ENCODE measurements at places on chromosomes 4 and X.

DNA sequence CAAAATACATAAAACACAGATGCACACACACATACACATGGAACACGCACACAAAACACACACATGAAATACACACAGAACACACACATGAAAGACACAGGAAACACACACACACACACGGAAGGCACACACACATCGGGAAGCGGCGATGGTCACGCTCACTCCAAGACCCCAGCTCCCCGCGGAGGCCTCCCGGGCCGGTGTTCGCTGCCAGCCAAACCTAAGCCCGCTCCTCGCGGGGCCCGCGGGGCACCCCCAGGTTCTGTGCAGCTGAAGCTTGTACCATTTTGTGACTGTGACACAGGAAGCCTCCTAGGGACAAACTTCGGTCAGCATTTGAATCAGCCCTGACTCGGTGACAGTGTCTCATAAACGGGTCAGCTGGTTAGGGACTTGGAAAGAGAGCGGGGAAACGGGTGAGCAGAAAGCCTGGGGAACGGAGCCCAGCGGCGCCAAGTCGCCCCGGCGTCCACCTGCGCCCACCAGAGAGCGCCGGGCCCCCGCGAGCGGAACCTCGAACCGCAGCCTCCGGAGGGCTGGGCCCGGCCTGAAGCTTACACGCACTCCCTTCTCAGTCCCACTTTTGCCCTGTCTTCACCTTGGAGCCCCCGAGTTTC is 32.1 kb downstream of the F11 start:
- no peak for DNase-seq

GRCh38 chr4:20916106-20916505 is 215.8 kb downstream of the PACRGL start:
- peak; percentile 45 for DNase-seq

GRCh38 chrX:40539214-40540142 is 41.3 kb upstream of the ATP6AP2 start:
- peak; percentile 68 for DNase-seq

- DNase-seq = no peak
Measured at GRCh38 chr4:172517391-172517790, 651.2 kb upstream of the GALNT7 start.

DNA sequence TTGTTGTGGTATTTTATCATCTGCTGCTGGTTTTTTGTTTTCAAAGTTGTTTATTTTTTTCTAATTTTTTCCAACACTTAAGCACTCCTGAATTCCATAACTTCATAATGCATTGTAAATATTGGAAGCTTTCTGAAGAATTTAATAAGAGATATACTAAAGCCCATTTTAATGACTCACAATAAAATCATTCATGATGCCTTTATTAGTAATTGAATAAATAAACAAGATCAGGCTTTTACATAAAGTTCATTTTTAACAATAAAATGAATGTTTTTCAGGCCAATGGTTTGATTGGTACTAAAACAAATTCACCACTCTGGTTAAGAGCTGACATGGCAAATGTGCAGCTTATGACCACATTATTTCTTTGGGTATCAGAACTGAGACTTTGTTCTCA is 408.2 kb upstream of the SMIM31 start:
- no peak for DNase-seq

- DNase-seq = no peak
Measured at GRCh38 chr4:147192679-147193078, 247.0 kb upstream of the TTC29 start.

DNA sequence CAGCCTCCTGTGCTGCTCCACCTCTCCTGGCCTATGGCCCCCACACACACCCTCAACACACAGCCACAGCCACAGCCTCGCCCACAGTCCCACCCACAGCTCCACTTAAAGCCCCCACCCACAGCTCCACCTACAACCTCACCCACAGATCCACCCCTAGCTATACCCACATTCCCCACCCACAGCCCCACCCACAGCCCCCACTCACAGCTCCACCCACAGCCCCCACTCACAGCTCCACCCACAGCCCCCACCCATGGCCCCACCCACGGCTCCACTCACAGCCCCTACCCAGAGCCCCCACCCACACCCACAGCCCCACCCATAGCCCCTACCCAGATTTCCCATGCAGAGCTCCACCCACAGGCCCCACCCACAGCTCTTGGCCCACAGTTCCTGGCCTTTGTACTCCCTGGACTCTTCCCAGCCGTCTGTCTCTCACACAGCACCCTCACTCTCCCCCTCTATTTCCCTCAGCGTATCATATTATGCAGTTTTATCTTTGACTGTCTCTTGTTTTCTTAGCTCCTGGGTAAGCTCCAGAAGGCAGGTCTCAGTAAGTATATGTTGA is 322.5 kb downstream of the EVC2 start:
- DNase-seq = no peak

- DNase-seq = no peak
Measured at GRCh38 chr4:33948921-33949320, 2295.4 kb downstream of the ARAP2 start.

DNA sequence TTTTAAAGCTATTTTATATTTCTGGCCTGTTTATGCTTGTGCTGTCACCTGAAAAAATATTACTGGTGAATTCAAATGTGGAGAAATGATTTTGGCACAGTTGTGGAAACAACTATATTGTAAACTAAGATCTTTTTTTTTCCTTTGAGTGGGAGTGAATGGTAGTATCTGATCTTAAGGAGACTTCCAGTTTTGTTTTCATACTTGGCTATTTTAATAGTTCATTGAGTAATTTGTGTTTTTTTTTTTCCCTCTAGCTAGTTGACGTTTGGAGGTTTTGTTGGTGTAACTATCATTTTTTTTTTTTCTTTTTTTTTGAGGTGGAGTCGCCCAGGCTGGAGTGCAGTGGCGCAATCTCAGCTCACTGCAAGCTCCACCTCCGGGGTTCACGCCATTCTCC is 10.5 kb downstream of the STAG2 start:
- DNase-seq = no peak

GRCh38 chr4:103842637-103843239 is 123.0 kb upstream of the TACR3 start:
- no peak for DNase-seq

GRCh38 chrX:154981116-154981411 is 41.5 kb downstream of the F8 start:
- DNase-seq = no peak

DNA sequence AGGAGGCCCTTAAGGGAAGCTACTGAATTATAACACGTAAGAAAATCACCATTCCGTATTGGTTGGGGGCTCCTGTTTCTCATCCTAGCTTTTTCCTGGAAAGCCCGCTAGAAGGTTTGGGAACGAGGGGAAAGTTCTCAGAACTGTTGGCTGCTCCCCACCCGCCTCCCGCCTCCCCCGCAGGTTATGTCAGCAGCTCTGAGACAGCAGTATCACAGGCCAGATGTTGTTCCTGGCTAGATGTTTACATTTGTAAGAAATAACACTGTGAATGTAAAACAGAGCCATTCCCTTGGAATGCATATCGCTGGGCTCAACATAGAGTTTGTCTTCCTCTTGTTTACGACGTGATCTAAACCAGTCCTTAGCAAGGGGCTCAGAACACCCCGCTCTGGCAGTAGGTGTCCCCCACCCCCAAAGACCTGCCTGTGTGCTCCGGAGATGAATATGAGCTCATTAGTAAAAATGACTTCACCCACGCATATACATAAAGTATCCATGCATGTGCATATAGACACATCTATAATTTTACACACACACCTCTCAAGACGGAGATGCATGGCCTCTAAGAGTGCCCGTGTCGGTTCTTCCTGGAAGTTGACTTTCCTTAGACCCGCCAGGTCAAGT is 6.9 kb upstream of the MSANTD1 start:
- no peak for DNase-seq

GRCh38 chrX:2536141-2536540 is 35.4 kb upstream of the DHRSX start:
- no peak for DNase-seq

DNA sequence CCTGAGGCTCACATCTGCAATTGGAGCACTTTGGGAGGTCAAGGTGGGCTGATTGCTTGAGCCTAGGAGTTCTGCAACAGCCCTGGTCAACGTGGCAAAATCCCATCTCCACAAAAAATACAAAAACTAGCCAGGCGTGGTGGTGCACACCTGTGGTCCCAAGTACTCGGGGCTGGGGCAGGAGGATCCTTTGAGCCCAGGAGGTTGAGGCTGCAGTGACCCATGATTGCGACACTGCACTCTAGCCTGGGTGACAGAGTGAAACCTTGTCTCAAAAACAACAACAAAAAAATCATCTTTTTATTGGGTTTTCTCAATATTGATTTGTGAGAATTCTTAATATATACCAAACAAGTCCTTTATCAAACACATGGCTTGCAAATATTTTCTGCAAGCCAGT is 64.9 kb downstream of the ANKRD17 start:
- no peak for DNase-seq

DNA sequence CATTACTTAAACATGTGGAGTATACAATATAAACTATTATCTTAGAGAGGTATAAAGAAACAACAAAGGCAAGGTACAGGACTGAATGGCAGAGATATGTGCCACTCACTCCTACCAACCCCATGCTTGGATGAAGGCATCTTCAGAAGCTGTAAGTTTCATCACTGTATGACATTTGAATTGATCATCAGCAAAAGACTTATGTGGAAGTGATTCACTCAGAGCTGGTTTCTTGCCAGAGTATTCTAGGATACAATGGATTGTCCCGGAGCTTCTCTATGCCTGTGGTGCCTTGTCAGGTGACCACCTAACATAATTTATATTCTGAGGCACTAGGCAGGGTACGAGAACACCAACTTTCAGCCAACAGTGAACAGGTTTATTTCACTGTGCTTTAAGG is 392.2 kb downstream of the PPP1R2C start:
- DNase-seq = no peak

DNA sequence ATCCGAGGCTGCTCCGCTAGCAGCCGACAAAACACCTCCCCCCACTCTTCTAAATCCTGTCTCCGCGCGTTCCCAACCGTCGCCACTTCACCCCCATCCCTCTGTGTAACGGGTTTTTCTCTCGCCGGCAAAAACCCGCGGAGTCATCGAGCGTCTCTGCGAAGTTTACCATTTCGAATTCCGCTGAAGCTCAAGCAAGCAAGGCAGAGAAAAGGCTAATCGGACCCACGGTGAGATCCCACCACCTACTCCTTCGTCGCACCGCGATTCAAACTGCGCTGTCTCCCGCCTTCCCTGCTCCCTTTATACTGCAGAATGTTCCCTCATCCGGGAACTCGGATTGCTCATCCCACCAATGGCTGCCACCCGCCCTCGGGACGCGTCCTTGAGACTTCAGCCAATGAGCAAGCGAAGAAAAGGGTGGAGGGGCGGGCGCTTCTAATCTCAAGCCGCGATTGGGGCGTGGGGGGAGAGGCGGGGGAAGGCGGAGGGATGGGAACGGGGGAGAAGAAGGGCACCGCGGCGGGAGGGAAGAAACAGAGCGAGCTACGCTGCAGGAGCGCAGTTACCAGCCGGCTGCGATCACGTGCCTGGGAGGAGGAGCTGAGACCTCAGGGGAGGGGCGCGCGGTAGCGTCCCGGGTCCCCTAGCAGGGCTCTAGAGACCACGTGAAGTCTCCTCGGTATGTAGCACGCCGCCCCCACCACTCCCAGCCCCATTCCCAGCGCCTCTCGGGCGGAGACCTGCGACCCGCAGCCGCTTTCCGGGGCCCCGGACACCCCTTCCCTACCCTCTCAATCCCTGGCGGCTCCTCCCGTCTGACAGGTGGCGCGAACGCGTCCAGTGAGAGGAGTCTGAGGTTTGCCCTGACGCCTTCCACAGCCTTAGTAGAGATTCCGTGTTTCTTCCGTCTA is at the start of gene H2AZ1:
Gene H2AZ1, minus strand, starts transcription at position 277 of the 914 bp plus-strand sequence. Its CDS starts 105 bp downstream, at position 172.
- peak; percentile 95 for DNase-seq
